ENCODE measurements at places on chromosomes 5 and 9. TPM values are rescaled to one million over a fixed set of nuclear protein-coding genes. Genes with fewer than 3 reads are reported as not detected.

Gene MBLAC2
- total RNA-seq = 9.3 TPM

Gene SH2D3C
- 85.9 TPM for total RNA-seq

Gene SMIM33
- not detected for total RNA-seq

Gene SEMA6A
- 9.5 TPM for total RNA-seq

Gene HTR1A
- not detected for total RNA-seq

Gene NREP
- 81.4 TPM for total RNA-seq

Gene GABRA1
- not detected for total RNA-seq

Gene APBA1
- 22.5 TPM for total RNA-seq

Gene CA9
- not detected for total RNA-seq

Gene FOXE1
- not detected for total RNA-seq

Gene DMRT3
- total RNA-seq = not detected

Gene RUFY1
- 36.7 TPM for total RNA-seq

Gene PPP3R2
- total RNA-seq = not detected

Data from vein endothelial cell (primary cell).